ENCODE measurements at places on chromosomes 2 and 18. TPM values are rescaled to one million over a fixed set of nuclear protein-coding genes. Genes with fewer than 3 reads are reported as not detected.

DNA sequence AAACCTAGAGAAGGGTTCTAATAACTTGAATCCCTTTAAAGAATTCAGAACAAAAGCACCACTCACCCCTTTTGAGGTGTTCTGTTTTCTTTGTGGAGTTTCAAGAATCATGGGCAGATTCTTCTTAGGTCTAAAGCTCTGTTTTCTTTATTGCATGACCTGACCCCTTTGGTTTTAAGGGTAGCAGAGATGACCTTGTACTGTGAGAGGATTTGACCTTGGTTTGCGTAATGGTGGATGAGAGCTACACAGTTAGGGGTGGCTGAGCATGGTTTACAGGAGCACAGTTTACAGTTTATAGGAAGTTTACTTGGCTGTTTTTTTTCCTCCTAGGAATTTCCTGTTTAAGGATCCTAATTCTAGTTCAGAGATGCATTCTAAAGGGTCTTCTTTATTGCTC is 1095.6 kb upstream of the NRXN1 start:
- no peak for DNase-seq

DNA sequence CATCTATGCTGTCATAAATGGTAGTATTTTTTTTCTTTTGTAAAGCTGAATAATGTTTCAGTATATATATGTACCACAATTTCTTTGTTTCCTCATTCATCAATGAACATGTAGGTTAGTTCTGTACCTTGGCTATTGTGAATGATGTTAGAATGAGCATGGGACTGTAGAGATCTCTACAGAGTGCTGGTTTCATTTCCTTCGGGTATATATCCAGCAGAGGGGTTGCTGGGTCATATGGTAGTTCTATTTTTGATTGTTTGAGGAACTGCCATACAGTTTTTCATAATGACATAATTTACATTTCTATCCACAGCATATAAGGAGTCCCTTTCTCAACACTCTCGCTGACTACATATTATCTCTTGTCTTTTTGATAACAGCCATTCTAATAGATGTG is 243.5 kb downstream of the CDH7 start:
- no peak for DNase-seq

CKAP2L gene
- polyA plus RNA-seq = 0.04 TPM

VWA3B gene
- polyA plus RNA-seq = 0.07 TPM

HOXD13 gene
- not detected for polyA plus RNA-seq
